NCI-H460 (cell line): ENCODE measurements at places on chromosomes 6 and 20. TPM values are rescaled to one million over a fixed set of nuclear protein-coding genes. Genes with fewer than 3 reads are reported as not detected.
A peak's percentile ranks its signal among the peaks of the same experiment; 100 is the strongest.

- DNase-seq = no peak
These were observed 183.0 kb upstream of the QKI start for GRCh38 chr6:163231356-163232014.

ATP9A gene
- total RNA-seq = 28.7 and 31.8 TPM in 2 replicates

DNA sequence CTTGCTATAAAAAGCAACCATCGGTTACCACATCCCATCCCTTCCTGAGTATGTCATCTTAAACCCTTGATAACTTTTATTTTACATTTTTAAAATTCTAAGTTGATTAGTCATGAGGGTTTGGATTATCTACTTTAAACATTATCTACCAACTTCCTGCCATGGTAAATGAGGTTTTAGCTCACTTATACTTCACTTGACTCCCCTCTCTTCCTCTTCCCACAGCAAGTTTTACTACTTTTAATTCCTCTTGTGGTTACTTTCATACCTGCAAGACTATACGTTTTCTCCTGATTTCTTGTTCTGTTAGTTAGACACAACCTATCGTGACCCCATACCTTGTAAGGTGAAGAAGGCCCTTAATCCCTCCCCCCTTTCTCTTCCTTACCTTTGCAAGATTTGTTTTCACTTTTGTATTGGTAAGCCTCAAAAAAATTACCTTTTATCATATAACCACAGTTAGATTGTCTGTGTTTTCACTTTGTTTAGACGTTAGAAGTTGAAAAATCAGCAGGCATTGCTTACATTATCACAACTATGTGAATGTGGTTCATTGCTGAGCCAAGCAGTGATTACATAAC lies 60.1 kb upstream of the OGFRL1 start:
- DNase-seq = no peak

GRCh38 chr20:60570481-60571277 lies 612.5 kb downstream of the CDH26 start:
- no peak for DNase-seq

DNA sequence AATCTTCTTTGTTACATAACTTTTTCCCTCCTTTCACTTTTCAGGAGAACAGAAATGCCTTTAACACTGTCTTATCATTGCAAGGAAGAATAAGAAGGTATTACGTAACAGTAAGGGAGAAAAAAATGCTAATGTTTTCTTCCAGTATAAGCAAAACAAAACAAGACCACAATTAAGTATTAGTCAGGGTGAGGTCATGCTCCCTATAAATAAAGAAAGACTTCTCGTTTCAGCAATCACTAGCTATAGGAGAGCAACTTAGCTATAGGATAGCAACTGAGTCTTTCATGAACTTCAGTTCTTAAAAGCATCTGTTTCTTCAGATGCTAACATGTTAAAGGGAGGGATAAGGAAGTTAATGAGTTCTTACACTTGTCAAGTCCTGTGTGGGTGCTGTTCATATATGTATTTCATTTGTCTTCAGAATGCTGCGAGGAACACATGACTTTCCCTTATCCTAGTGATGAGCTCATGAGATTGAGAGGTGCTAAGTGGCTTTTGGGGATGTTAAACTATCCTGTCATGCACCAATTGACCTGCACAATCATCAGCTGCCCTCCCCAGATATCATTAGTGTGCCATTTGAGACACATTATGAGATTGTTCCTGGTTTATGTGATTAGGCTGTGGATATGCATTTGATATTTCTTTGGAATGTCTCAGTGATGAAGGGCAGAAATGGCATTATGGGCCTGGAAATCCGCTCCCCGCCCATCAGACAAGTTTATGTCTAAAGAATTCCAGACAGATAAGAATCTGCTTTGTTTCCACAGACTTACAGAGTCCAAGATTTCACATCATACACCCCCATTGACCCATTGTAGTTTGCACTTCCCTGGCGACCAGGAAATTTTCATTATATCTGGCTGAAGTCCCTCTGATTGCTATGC lies 37.5 kb downstream of the LAMA4 start:
- DNase-seq = peak; percentile 22

- no peak for DNase-seq
These were observed 95.6 kb upstream of the ANKEF1 start for GRCh38 chr20:9939231-9939630.

LGSN gene
- 15.0 and 17.1 TPM in 2 replicates for total RNA-seq

TFAP2C gene
- 11.3 and 11.8 TPM in 2 replicates for total RNA-seq

PRDM13 gene
- total RNA-seq = 1.6 and 2.8 TPM in 2 replicates

RAMACL gene
- 0.17 TPM in 1 of 2 replicates, not detected in the other for total RNA-seq

TMEM170B gene
- 11.1 and 15.0 TPM in 2 replicates for total RNA-seq
